ENCODE measurements at places on chromosomes 3 and 15.

- no peak for DNase-seq
These were observed 25.2 kb downstream of the CCNL1 start for GRCh38 chr3:157134620-157135191.

DNA sequence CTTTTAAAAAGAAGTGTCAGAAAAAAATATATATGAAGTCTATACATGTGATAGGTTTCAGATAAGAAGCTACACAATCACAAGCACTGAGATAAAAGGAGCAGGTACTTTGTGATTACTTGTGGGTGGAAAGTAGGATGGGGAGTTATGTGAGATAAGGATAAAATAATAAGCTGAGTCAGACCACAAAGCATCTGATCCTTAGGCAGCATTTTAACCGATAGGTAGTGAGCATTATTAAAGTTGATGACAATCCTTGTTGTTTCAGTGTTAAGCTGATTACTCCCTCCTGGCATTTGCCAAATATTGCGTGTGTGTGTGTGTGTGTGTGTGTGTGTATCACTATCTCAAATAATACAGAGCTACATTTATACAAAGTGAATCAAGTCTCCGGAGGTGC lies 483.1 kb downstream of the NAALADL2 start:
- no peak for DNase-seq

- no peak for DNase-seq
These were observed 21.8 kb upstream of the KCNAB1 start for GRCh38 chr3:156098437-156099035.

DNA sequence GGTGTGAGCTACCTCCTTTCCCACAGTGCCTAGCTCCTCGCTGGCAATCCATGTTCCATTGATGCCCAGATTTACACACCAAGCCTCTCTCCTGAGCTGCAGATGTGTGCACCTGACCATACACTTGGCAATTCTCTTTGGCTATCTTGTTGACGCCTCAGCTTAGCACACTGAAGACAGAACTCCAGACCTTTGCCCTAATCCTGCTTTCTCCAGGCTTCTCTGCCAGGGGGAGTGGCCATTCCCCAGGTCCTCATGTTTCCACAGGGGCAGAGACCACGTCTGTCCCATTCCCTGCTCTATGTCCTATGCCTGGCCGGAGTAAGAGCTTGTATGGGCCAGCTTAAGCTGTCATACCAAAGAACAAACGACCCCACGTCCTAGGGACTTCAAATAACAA lies 30.2 kb upstream of the ALDH1L1 start:
- DNase-seq = no peak

GRCh38 chr3:132218817-132219755 lies 98.1 kb upstream of the ACP3 start:
- DNase-seq = no peak

DNA sequence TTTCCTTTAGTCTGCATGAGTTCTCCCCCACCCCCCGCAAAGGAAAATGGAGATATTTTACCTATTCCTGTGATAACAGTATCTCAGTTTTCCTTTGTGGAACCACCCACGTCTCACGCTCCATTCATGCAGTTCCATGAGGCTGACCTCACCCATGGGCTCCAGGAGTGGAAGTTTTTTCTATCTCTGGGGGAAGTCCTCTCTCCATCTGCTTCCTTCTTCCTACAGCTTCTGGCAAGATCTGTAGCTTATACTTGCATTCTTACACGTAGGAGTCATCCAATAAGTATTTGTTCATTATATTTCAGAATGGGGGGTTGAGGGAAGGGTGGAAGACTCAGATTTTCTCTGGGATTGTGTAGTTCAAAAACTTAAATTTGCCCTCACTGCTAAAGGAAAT lies 5.8 kb upstream of the GLCE start:
- DNase-seq = no peak

GRCh38 chr3:196968233-196969133 lies at the start of gene PIGZ:
PIGZ (minus strand) TSS chr3:196968833; CDS start chr3:196952031, 16,802 bp downstream.
- peak; percentile 65 for DNase-seq

- DNase-seq = no peak
These were observed 43.7 kb downstream of the MYZAP start for GRCh38 chr15:57635300-57635909.

- DNase-seq = no peak
These were observed 37.3 kb downstream of the UBE3A start for GRCh38 chr15:25401501-25401900.

GRCh38 chr3:64802460-64802859 lies 114.7 kb upstream of the ADAMTS9 start:
- DNase-seq = no peak

DNA sequence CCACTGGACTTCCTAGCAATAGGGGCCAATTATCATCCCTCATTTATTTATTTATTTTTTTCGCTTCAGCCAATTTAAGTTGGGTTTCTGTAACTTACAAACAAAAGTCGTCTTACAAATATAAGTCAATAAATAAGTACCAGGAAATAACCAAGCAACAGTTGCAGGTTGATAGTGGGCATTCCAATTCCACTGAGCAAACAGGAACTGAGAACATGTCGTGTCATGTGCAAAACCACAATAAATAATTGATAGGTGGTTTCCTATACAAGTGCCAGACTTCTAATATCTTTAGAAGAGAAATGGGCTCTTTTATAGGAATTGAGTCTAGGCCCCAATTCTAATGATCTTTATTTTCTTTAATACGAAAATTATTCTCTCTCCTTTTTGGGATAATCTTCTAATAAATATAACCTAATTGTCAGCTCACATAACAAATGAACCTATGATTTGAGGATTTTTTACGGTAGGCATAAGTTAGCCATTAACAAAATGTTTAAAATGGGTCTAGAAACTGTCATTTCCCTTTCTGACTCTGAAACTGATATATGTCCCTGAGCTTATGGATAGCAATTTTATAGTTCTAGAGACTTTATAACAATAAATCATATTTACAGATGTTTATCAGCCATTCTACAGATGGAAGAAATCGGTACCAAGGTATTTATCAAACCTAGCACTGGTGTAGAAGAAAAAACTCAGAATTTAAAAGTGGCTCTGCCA lies 571.8 kb downstream of the FOXP1 start:
- no peak for DNase-seq

DNA sequence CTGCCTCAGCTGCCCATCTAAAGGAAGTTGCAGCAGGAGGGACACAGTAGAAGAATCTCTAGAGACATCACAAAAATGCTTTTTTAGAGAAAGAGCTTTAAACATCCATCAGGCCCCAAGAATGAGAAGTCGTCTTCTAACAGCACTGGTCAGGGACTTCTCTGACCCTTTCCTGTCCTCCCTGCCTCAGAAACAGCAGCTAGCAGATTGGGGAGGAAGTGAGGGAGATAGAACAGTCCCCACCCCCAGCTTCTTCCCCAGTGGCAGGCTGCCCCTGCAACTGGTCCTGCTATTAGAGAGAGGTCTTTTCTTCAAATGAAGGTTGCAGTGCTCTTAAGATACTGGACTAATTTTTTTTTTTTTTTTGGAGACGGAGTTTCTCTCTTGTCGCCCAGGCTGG lies 55.1 kb downstream of the PDE8A start:
- no peak for DNase-seq

DNA sequence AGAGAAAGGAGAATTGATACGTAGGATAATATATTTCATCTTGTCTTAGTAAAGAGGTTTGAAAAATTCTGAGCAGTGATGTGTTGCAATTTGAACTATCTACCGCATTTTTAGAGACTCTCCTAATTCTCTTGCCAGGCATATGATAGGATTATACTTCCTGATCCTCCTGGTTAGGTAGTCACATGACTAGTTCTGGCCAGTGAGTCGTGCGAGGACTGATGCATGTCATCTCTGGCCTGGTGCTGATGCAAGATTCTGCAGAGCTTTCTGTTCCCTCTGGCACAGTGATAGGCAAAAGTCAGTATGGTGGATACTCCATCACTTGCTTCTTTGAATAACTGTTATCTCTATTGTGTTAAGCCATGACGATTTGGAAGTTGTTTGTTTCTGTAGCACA lies 277.6 kb upstream of the NAALADL2 start:
- DNase-seq = no peak

GRCh38 chr3:10017636-10018292 lies 8.5 kb upstream of the FANCD2 start:
- peak; percentile 80 for DNase-seq

- no peak for DNase-seq
These were observed 102.8 kb upstream of the GBE1 start for GRCh38 chr3:81864272-81864671.

- DNase-seq = no peak
These were observed 68.9 kb downstream of the SYN2 start for GRCh38 chr3:12073106-12073505.

DNA sequence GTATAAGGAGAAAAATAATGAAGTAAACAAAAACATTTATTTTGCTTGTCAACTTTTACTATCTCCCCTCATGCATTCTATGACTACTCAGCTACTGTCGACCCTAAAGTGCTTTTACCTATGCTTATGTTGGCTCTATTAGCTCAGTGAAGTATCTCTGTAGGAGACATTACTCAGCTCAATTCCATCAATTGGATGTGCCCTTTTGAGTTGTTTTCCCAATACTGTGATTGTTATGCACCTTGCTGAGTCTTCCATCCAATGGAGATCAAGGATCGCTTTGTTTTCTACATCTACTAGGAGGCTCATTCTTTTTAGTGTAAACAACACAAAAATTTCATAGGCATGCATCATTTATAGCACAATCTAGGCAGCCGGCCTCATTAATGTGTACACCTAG lies 403.8 kb upstream of the ARL6 start:
- no peak for DNase-seq

DNA sequence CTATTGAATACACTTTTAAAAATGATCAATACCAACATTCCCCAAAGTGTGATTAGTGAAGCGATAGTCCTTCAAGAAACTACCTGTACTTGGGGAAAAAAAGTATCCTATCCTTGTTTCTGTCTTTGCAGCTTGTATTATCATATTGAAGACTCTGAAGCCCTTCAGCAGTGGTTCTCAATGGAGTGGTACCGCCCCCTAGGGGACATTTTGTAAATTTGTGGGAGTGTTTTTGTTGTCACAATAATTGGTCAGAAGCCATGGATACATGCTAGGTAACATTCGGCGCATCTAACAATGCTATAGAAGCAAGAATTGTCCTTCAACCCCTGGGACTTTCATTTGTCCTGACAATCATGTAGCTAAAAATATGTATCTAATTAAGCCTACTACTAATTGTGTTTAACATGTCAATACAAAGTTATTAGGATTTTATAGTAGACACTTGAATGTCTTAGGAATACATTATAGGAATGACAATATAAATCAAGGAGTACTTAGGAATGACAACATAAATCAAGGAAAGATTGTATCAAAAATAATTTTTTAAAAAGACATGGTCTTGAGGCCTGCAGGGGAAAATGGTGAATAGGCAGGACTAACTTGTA lies 53.7 kb downstream of the NMD3 start:
- DNase-seq = peak; percentile 63

DNA sequence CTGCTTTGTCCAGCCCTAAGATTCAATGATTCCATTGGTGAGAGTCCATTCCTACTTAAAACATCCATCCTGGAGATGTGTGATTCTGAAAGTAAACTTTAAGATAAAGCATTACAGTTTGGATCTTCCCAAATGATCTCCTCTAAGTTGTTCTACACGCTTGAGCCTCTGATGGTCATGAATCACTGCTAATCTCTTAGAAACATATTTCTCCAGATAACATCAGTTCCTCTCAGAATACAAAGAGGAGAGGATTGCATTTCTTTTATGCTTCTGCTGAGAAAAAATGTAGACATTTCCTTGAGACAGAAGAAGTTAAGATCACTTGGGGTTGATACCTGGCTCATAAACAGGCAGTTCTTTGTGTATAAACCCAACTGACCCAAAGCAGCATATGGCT lies 281.2 kb upstream of the DPH6 start:
- DNase-seq = no peak

- DNase-seq = no peak
These were observed 92.4 kb downstream of the MEGF11 start for GRCh38 chr15:66161108-66161507.

GRCh38 chr15:33956397-33956796 lies 11.9 kb upstream of the CHRM5 start:
- no peak for DNase-seq

DNA sequence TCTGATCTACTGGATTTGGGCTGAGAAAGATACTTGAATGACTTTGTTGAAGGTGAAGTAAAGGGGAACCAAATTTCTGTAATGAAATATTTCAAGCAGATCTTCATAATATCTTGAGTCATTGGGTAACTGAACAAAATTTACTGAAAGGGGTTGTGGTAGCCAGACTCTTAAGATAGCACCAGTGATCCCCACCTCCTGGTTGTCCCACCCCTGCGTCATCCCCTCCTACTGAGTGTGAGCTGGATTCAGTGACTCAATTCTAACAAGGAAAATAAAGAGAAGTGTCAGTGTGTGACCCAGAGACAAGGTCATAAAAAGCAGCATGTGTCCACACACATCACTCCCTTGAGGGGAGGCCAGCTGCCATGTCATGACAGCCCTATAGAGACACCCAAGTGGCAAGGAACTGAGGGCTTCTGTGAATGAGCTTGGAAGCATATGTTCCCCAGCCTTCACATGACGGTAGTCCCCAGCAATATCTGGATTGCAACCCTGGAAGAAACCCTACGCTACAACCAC lies 107.1 kb downstream of the MECOM start:
- DNase-seq = no peak

DNA sequence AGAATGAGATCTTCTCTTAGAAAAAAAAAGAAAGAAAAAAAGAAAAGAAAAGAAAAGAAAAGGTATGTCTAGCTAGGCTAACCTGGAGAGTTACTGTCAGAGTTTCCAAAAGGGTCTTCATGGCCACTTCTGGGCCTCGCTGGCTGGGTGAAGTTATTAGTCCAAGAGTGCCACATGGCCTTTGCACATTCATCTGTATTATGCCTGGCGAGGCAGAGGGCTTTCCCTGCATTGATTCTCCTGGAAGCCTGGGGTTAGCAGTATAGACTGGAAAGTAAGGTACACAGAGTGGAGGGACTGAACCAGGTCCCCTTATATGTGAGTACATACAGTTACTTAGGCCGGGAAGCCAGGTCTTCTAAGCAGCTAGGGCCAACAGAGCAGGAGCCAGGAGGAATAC lies 54.8 kb upstream of the CGNL1 start:
- no peak for DNase-seq

DNA sequence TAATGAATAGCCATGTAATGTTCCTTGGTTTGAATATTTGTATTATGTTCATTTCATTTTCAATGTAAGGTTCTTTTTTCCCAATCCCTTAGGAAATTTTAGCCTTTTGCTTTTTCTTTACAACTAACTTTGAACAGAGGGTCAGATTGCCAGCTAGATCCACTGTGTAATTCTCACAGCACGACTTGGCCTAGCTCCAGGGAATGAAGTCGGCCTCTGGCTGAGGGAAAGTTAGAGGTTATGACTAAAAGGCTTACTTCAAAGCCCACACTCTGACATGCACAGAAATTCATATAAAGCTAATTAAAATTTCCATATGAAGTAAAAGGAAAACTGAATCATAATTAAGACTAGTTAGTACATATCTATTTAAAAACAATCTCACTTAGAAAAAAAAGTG lies 38.7 kb downstream of the ROBO1 start:
- DNase-seq = no peak

DNA sequence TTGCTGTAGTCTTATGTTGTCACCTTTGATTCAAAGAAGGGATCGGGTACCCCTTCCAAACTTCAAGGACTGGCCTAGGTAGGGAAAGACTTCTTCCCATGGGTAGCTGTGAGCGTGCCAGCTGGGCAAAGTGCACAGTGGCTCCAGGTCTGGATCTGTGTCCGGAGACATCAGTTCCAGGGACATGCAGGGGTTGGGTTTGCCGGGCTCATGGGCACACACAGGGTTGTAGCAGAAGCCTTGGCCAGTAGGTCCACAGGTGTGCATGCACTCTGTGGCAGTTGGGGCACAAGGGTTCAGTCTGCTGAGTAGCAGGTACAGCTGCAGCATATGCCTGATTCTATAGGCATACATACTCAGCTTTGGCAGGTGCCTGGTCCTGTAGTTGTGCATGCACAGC lies 111.2 kb downstream of the EFHB start:
- DNase-seq = no peak
